Stimulated activated CD8-positive, alpha-beta memory T cell treated with anti-CD3 and anti-CD28 coated beads, Interleukin-2, amount 100 ng/mL, for 1 hour (primary cell): ENCODE measurements at places on chromosomes 5 and 9.

DNA sequence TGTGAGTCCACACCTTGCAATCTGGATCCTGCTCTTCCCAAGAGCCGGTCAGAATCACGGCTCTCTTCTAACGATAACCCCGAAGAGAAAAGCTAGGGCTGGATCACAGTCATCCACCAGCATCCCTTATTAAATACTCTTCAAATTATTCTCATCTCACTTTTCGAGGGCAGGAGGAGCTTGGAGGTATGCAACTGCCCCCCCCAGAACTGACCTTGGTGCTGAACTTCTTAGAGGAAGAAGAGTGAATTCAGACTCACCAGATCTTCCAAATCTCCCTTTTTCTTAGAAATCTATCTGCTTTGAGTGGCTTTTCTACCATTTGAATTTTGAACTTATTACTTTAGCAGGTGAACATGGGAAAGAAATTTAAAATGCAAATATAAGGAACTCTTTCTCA lies 75.7 kb downstream of the MED10 start:
- DNase-seq = no peak

GRCh38 chr5:65171645-65172044 lies 310.1 kb downstream of the ADAMTS6 start:
- DNase-seq = no peak

GRCh38 chr5:1511048-1511447 lies 12.7 kb downstream of the LPCAT1 start:
- DNase-seq = no peak

- no peak for DNase-seq
Measured at GRCh38 chr9:109887079-109887478, 107.1 kb downstream of the PALM2AKAP2 start.

DNA sequence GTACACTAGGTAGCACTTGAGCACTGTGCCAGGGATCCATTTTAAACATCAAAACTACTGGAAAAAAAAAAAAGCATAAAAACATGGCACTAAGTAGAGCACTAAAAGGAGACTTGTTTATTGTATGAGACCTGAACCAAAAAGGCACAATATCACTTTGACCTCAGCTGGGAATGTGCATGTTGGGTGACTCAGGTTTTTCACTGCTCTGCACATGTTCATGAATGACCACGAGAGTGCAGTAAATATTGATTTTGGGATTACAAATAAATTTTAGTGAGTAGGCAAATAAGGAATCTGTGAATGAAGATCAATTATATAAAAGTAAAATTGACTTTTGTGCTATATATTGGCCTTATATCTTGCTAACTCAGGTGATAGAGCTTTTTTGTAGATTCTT lies 11.8 kb downstream of the RMI1 start:
- no peak for DNase-seq

GRCh38 chr5:1211701-1212100 lies 10.3 kb downstream of the SLC6A19 start:
- DNase-seq = no peak

DNA sequence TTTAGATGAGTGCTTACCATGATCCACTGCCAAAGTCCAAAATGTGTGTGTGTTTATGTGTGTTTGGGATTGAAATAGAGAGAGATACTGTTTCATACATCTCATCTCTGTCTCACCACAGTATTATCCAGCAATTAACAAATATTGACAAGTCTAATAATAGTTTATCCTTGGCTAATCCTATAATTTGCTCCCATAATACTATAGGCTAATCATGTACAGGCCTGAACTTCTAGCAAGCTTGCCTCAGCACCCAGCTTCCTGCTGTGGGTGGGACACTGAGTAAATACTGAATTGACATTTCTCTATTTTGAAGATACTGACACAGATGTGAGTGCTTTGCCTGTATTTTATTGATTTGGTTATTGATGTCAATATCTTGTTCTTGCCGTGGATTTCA lies 35.3 kb upstream of the KCNV2 start:
- no peak for DNase-seq

- no peak for DNase-seq
Measured at GRCh38 chr9:125977223-125977622, 230.1 kb downstream of the PBX3 start.

DNA sequence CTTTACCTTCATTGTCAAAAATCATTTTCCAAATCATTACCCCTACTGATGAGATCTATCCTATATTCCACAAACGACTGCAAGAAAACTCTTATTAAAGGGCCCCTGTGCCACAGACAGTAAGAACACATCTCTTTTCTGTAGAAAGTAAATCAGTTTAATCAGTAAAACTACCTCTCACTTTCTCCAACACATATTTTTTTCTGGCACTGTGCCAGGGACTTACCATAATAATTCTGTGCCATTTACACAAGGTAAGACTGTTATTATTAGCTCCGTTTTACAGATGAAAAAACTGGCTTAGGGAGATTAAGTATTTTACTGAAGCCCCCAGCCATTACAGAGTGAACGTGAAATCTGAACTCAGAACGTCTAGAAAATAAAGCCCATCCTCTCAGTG lies 587.0 kb upstream of the COX7C start:
- no peak for DNase-seq

- no peak for DNase-seq
Measured at GRCh38 chr5:135942202-135942771, 12.5 kb downstream of the LECT2 start.
